ENCODE measurements at places on chromosomes 6 and 20.
A peak's percentile ranks its signal among the peaks of the same experiment; 100 is the strongest.

DNA sequence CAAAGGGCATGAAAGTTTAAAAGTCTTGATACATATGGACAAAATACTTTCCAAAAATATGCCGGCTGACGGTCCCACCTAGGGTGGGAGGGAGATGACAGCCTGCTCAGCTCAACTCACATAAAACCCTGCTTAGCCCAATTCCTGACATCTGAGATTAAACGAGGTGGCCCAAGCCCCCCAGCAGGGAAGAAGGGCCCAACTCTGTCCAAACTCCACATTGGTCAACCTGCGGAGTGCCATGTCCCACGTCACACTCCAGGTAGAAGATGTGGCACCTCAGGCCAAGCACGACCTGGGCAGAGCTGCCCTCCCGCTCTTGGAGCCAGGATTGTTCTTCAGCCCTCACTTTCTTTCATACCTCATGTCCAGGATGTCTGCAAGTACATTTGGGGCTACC is 48.2 kb downstream of the FGD2 start:
- DNase-seq = no peak

DNA sequence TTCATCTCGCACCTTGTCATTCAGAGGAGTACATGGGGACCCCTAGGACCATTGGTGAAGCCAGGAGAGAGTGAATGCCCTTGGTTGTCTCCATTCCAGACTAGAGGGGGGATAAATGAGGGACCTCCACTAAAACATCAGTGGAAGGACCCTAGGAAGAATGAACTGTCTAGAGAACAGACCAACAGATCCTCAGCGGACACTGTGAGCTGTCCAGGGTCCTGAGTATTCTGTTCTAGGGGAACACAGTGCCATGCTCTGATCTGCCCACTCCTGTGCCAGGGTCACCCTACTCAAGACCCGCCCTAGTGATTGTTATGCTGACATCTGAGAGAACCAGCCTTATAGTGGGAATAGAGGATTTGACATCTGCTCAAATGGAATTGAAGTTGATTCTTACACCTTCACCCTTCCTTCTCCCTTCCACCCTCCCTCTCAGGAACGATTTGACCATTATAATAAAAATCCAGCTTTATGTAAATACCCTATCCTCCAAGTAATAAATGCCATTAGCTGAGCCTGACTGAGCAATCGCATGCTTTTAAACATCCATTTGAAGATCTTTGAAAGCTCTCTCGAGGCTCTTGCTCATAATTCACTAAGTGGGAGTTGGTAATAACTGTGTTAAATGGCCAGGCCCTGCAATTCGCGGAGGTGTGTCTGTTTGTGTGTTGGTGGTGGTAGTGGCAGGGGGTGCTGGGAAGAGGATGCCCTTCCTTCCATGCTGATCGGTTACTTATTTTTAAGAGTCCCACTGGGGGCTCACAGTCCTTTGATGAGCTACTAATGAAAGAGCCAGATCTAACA is 43.6 kb upstream of the SLC32A1 start:
- DNase-seq = peak; percentile 31

DNA sequence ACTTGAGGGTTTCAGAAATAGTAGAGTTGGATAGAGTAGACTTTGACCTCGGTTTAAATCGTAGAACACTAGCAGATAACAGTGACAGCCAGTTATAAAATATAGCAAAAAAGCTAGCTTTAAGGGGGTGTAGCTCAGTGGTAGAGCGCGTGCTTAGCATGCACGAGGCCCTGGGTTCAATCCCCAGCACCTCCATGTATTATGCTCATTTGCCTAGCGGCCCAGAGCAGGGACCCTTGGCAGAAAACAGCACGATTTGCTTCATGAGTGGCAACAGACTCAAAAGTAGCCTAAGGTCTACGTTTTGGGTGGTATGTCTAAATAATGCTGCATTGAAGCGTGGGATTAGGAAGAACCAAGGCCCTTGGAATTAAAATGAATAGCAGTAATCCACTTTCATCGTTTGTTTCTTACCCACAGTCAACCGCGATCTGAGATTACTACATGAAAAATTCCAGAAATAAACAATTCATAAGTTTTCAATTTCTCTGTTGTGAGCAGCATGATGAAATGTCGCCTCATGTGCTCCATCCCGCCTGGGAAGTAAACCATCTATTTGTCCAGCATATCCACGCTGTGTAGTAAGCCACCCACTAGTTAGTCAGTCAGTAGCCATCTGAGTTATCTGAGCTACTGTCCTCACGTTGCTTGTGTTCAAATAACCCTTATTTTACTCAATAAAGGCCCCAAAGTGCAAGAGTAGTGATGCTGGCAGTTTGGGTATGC is 184.9 kb downstream of the GPX5 start:
- peak; percentile 59 for DNase-seq

DNA sequence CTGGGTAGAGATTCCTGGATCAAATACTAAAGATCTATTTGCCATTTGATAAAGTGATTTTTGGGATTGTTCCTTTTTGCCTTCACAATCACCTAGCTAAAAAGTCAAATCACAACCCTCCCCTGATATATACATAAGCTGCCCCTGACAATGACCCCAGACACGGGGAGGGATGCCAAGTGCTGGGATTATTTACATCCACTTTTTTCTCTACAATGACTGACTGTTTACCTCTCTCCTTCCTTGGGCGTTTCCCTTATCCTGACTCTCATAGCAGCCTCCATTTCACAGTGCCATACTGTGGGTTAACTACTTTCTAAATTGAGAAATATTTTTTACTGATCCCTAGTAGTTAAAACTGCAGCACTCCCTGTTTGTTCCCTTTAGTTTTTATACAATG is 150.8 kb upstream of the TMEM170B start:
- no peak for DNase-seq

- peak; percentile 51 for DNase-seq
Measured at GRCh38 chr6:593139-593906, 63.6 kb downstream of the HUS1B start.

- DNase-seq = no peak
Measured at GRCh38 chr6:55568808-55569439, 10.1 kb downstream of the HMGCLL1 start.

- peak; percentile 23 for DNase-seq
Measured at GRCh38 chr20:53316206-53316937, 277.3 kb downstream of the ZNF217 start.

DNA sequence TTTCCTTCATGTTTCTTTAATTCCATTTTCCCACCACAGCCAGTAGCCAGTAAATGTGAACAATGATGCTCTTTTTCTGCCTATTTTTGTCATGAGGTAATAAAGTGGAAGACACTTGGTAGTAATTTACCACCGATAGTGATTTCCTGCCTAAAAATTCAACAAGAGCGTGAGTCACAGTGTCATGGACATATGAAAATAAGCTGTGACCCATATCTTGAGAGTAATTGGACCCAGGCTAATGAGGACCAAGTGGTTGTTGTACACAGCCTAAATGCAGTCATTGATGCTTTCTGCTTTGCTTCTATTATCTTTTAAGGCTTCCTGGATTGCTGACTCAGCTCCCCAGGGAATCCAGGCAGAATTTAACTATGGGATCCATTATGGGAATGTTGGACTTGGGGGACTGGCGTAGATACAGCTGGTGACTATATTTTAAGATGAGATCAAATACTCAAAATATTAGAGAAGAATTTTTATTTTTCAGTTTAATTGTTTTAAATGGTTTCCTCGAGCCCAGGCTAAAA is 265.9 kb upstream of the FERMT1 start:
- peak; percentile 23 for DNase-seq

- DNase-seq = peak; percentile 79
Measured at GRCh38 chr6:30741789-30742315, 635 bp downstream of the FLOT1 start.

DNA sequence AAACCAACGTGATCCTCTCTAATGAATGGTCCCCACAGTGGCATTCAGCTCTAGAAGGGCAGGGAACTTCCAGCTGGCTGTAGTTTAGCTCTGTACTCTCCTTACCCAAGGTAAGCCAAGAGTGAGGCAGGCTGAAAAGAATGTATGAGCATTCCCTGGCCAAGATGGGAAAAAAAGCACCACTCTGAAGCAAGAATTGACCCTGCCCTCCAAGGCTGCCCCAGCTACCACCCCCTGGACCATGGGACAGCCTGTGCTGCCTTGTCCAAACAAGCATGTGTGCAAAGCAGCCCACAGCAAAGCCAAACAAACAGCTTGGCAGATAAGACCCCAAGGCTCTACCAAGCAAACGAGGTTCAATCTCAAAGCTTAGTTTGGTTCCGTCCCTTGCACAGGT is 73.9 kb downstream of the GFOD1 start:
- no peak for DNase-seq

All from fibroblast of skin of abdomen (primary cell).